Lung microvascular endothelial cell (primary cell): ENCODE measurements at places on chromosomes 6 and 20. TPM values are rescaled to one million over a fixed set of nuclear protein-coding genes. Genes with fewer than 3 reads are reported as not detected.

Gene DNMT3B
- 0.60 and 1.3 TPM in 2 replicates for total RNA-seq

Gene GCLC
- 16.1 and 25.8 TPM in 2 replicates for total RNA-seq

Gene MAS1
- total RNA-seq, result not detected in 2 replicates

Gene PHACTR1
- 0.40 and 1.3 TPM in 2 replicates for total RNA-seq

Gene SLC22A16
- not detected in 2 replicates for total RNA-seq

Gene CABLES2
- total RNA-seq, result 0.40 and 0.44 TPM in 2 replicates

Gene VGLL2
- total RNA-seq, result not detected in 2 replicates

Gene MRS2
- total RNA-seq, result 9.5 and 10.9 TPM in 2 replicates

Gene MUC21
- not detected in 2 replicates for total RNA-seq

Gene PTCRA
- not detected in 2 replicates for total RNA-seq

Gene BTNL2
- not detected in 2 replicates for total RNA-seq

Gene NOX3
- total RNA-seq, result not detected in 2 replicates

Gene CD40
- 2.2 and 18.1 TPM in 2 replicates for total RNA-seq

Gene PAK5
- total RNA-seq, result not detected in 2 replicates

Gene RNF144B
- 10.3 and 32.0 TPM in 2 replicates for total RNA-seq

Gene KCNG1
- total RNA-seq, result 2.2 and 2.4 TPM in 2 replicates

Gene CYP39A1
- total RNA-seq, result under 0.01 and 0.60 TPM in 2 replicates

Gene FAM209B
- not detected in 2 replicates for total RNA-seq
